ELR (cell line): ENCODE measurements at places on chromosomes 5 and 9.

DNA sequence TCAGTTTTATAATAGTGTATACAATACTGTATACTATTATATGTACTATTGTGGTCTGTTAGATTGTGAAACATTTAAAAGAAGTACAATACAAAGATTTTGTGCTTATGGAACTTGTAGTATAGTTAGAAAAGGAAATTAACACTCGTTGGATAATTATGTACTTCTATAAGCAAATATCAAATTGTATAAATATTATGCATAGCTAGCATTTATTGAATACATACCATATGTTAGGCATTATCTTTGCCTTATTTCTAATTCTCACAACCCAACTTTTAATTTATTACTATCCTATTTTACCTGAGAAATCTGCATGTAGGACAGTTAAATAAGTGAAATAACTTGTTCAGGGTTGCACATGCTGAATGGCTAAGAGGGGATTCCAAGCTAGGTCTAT, 37.5 kb downstream of the RAB3C start:
- DNase-seq, result no peak

- no peak for DNase-seq
Measured at GRCh38 chr9:7907551-7908337, 108.2 kb upstream of the DMAC1 start.

- DNase-seq, result no peak
Measured at GRCh38 chr5:176665517-176665916, 18.2 kb downstream of the TSPAN17 start.

- DNase-seq, result peak; percentile 81
Measured at GRCh38 chr5:138032572-138033385, at the start of gene FAM13B. Gene FAM13B (minus strand): TSS chr5:138033079. CDS start chr5:138019111, 13,968 bp downstream.

- peak; percentile 65 for DNase-seq
Measured at GRCh38 chr9:3240656-3241268, 285.0 kb downstream of the RFX3 start.

DNA sequence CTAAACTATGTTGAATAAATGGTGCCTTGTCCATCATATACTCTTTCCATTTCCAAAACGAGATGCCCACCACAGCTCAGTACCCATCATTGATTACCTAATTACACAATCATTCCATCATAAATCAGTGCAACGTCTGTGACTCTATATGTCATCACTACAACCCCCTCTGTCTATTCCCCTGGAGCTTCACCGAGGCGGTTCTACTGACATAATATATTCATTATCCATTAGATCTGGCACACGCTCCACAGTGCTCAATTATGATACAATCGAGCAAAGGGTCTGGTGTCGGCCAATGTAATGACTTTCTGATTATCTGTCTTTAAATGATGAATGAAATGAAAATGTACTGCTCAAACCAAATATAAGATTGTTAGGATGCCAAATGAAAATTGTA, 1737.7 kb upstream of the WWC1 start:
- DNase-seq, result no peak

DNA sequence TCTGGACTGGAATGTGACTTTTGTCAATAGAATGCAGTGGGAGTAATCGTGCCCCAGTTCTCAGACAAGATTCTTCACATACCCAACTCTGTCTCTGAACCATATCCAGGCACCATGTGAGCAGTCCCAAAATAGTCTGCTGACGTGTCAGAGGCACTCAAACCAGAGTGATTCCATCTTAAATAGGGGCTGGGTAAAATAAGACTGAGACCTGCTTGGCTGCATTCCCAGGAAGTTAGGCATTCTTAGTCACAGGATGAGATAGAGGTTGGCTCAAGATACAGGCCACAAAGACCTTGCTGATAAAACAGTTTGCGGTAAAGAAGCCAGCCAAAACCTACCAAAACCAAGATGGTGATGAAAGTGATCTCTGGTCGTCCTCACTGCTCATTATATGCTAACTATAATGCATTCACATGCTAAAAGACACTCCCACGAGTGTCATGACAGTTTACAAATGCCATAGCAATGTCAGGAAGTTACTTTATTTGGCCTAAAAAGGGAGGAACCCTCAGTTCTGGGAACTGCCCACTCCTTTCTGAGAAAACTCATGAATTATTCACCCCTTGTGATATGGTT, 16.9 kb upstream of the PLCXD3 start:
- DNase-seq, result peak; percentile 82

DNA sequence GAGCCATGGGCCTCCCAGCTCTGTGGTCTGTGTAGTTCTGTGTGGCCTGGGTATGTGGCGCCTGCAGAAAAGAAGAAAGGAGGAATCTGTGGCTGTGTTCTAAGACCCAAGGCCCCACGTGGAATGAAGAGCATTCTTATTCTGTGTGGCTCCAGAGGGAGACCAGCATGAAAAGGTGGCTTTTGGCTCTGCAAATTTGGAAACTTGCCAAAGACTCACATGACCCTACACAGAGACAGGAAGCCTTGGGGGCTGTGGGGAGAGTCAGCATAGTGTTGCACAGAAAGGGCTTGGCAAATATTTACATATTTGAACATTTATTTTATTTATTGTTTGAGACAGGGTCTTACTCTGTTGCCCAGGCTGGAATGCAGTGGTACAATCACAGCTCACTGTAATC, 193.3 kb downstream of the TMEM38B start:
- no peak for DNase-seq

DNA sequence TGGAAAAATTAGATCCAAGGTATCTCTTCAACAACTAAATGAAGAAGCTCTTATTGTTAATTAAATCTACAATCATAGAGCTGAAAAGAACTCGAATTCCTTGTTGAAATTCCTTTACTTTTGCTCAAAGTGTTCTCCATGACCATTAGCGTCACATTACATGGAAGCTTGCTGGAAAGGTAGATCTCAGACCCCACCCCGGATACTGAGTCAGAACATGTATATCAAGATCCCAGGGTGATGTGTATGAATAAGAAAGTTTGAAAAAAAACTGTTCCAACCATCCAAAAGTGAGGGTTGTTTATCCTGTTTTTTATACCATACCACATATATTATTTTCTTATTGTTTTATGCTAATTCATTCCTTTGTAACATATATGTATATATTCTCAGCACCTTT, 237.1 kb upstream of the PUM3 start:
- DNase-seq, result peak; percentile 52

DNA sequence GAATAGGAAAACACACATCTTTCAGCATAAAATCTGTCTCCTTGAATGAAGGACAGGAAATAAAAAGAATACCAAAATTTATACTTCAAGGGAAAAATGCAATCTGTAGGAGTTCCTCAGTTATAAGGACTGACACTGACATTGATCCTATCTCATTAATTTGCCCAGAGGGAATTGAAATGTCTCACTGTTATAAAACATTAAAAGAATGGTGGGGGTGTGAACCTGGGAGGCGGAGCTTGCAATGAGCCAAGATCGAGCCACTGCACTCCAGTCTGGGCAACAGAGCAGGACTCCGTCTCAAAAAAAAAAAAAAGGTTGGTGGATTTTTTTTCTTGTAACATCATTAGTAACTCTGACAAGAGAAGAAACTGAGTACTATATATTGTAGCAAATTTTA, 60.8 kb downstream of the TTLL11 start:
- DNase-seq, result no peak

GRCh38 chr9:26682041-26682440, 210.6 kb downstream of the CAAP1 start:
- DNase-seq, result no peak

GRCh38 chr5:141637123-141637766, 448 bp downstream of the RELL2 start:
- peak; percentile 37 for DNase-seq

- DNase-seq, result peak; percentile 93
Measured at GRCh38 chr5:40381676-40382363, 297.9 kb upstream of the PTGER4 start.

DNA sequence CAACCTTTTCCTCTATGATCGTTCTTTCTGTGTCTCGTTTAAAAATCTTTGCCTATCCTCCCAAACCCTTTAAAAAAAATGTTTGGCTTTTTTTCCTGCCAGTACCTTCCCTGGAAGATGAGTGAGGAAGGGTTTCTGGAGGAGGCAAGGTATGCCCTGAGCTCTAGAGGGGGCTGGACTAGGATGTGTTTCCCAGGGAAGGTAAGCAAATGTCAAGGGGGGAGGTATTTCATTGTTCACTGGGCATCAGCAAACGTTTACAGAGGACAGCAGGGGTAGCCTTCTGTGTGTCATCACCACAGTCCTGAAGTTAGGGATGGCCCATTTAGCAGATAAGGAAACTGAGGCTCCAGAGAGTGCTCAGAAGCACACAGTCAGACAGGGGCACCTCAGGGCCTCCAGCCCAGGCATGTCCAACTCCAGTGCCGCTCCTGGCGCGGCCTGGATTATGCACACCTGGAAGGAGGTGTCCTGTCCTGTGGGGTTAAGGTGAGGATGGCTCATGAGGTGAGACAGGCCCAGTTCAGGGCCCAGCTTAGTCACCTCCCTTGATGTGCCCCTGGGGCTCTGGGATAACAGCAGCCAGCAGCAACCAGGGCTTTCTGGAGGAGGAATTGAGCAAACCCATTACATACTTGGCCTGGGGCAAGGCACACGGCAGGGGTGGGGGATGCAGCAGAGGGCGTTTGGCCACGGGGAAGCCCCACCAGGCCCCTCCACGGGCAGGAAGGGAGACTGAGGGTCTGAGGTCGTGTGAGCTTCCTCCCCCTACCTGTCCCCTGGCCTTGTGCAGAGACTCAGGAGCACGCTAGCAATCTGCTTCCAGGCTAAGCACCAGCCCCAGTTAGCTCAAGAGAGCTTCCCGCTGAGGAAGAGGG, 100.3 kb upstream of the LMX1B start:
- no peak for DNase-seq

DNA sequence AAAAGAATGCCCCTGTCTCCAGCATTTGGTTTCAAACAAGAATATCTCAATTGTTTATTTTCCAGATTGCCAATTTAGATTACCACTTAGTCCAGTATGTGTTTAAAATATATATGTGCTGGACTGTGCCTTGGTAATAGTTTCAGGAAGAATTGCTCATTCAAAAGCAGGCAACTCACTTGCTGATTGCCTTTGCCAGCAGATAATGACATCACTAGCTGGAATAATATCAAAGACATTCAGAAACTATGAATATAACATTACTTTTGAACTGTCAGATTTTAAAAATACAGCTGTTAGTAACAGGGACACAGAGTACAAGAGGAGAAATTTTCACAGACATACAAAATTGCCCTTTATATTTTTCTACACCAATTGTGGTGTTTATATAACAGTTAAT, 96.0 kb upstream of the ITGA2 start:
- DNase-seq, result peak; percentile 55

- no peak for DNase-seq
Measured at GRCh38 chr5:147189109-147189424, 45.8 kb upstream of the STK32A start.

- no peak for DNase-seq
Measured at GRCh38 chr9:24939109-24939850, 393.6 kb upstream of the IZUMO3 start.

GRCh38 chr9:130381660-130382059, 63.1 kb upstream of the ASS1 start:
- DNase-seq, result no peak

DNA sequence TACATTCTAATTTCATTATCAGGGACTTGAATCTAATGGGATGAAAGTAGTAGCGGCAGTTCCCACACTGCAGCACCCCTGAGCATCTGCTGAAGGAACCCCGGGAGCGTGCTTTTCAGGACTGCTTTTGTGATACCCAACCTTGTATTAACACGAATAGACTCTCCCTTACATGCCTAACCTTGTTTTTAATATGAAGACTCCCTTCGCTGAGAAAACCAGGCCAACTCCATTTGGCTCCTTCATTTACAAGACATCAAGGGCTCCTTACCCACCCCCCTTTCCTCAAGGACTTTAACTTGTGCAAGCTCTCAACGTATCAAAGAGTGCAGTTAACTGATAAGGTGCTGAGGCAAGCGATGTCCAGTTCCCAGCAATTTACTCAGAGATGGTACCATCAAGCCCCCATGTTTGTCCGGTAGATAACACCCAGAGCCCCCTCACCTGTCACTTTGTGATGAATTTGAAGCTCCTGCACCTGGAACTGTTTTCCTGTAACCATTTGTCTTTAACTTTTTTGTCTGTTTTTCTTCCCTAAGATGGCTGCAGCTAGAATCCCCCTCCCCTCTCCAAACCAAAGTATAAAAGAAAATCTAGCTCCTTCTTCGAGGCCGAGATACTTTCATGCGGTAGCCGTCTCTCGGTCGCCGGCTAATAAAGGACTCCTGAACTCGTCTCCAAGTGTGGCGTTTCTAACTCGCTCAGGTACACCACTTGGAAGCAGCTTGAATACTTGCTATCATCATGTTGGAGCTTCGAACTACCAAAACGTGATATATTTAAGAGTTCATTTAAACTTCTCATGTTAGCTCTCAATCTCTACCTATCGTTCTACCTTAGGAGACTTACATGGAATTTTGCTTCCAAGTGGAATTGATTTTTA, 10.7 kb downstream of the HNRNPH1 start:
- peak; percentile 21 for DNase-seq

DNA sequence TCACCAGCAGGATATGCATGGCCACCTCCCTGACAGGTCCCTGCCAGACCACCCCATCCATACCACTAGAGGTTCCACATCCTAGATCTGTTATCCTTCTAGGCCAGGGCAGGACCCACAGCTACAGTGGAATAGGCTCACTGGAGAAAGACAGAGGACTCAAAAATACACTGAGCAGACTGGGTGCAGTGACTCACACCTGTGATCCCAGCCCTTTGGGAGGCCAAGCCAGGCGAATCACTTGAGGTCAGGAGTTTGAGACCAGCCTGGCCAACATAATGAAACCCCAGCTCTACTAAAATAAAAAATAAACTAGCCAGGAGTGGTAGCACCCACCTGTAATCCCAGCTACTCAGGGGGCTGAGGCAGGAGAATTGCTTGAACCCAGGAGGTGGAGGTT, 56.5 kb upstream of the TESK1 start:
- peak; percentile 57 for DNase-seq

DNA sequence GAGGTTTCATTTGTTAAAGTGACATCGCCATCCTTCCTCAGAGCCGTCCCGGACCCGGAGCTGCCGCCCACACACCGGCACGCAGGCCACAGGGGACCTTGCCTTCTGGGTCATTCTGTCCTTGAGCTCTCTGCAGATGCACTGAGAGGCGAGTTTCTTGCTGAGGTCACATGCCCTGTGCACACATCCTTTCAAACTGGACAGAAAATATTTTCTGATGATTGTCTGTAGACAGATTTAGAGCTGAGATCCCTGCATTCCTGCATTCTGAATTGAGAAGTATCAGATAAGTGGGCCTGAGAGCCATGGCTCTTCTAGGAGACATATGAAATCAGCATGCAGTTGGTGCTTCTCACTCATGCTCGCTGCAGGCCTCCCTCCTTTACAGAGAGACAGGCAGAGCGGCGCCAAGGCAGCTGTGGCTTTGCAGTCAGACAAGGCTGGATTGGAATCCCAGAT, 25.4 kb downstream of the BOD1 start:
- no peak for DNase-seq

- DNase-seq, result peak; percentile 74
Measured at GRCh38 chr9:137077010-137077747, at the start of gene UAP1L1. Gene UAP1L1 (plus strand): TSS chr9:137077517. CDS start chr9:137077533, 16 bp downstream.

GRCh38 chr5:95649842-95650620, 3.5 kb downstream of the RFESD start:
- no peak for DNase-seq

DNA sequence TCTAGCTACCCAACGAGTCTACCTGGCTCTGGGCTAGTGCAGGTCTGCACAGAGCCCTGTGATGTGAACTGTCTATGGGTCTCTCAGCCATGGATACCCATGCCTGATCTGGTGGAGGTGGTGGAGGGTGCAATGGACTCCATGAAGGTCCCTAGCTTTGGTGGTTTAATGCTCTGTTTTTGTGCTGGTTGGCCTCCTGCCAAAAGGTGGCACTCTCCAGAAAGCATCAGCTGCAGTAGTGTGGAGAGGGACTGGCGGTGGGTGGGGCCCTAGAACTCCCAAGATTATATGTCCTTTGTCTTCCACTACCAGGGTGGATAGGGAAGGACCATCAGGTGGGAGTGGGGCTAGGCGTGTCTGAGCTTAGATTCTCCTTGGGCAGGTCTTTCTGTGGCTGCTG, 290.1 kb downstream of the AGTPBP1 start:
- no peak for DNase-seq
